Gastrocnemius medialis (tissue), 4 donors: ENCODE measurements at places on chromosomes 12 and 14. TPM values are rescaled to one million over a fixed set of nuclear protein-coding genes. Genes with fewer than 3 reads are reported as not detected.

DNA sequence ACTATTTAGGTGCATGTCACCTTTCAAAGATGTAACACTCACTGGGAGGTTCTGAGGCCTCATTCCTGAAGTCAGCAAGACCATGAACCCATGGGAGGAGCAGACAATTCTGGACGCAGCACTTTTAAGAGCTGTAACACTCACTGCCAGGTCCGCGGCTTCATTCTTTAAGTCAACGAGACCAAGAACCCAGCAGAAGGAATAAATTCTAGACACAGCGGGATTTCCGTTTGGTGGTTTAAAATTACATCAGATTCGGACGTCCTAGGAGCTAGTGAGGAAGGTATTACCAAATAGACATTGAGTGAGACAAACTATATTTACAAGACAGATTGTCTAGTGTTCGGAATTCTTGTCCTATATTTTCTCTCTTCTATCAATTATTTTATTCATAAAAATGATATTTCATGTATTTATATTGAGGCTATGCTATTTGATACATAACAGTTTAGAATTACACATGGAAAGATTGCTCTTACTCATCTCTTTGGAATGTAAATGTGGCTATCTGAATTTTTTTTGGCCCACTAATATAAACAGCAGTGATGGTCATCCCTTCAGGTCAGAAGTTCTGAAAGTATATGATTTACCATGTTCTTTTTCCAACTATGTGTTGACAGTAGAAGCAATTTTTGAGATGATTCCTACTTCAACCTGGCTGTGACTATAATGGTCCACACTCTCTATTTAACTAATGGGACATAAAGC lies 1973.0 kb upstream of the FLRT2 start:
- no peak for DNase-seq

GRCh38 chr12:42760550-42760949 lies 171.0 kb upstream of the PRICKLE1 start:
- no peak for DNase-seq

DNA sequence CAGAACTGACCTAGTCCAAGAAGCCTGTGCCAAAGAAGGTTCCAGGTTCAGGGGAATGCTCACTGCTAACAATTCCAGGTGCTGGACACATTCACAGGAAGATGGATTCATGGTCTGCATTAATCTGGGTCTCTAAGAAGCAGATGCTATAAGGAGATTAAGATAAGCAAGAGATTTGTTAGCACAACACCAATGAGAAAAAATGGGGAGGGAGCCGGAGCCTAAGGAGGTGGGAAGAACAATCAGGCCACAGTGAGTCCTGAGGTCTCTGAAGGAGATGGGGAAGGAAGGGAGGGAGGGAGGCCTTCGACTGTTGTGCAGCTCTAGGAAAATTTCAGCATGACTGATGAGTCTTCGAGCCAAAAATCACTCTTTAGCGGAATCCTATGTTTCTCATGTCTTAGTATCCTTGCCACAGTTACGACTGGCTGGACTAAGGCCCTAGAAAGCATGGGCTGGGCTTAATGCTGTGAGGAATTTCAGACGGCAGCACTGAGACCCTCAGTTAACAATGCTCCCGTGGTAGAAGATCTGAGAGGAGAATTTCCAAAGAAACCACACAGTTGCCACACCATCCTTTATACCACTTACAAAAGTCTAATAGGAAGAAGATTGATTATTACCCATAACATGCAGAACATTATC lies 31.5 kb upstream of the PTGDR start:
- DNase-seq: no peak

Gene TAS2R42
- total RNA-seq: not detected
